ENCODE measurements at places on chromosomes 4 and X.

GRCh38 chr4:137509855-137510282 is 22.4 kb downstream of the PCDH18 start:
- DNase-seq = no peak

GRCh38 chr4:138958519-138958918 is 57.1 kb upstream of the NOCT start:
- DNase-seq = no peak

DNA sequence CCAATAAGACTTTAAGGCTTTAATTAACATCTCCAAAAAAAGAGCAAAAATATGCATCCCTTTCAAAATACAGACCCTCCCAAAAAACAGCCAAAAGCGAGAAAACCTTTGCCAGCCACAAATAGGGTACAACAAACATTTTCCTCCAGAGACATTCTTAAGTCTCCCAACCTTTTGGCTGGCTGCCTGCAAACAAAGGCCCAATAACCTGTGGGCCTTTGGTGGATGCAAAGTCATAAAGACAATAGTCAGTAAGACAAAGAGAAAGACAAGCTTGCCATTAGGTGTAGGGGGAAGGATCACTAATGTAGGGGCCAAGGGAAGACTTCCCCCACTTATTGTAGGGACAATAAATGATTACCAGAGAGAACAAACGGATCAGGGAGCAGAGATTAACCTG is 215.5 kb upstream of the ZFP42 start:
- no peak for DNase-seq

DNA sequence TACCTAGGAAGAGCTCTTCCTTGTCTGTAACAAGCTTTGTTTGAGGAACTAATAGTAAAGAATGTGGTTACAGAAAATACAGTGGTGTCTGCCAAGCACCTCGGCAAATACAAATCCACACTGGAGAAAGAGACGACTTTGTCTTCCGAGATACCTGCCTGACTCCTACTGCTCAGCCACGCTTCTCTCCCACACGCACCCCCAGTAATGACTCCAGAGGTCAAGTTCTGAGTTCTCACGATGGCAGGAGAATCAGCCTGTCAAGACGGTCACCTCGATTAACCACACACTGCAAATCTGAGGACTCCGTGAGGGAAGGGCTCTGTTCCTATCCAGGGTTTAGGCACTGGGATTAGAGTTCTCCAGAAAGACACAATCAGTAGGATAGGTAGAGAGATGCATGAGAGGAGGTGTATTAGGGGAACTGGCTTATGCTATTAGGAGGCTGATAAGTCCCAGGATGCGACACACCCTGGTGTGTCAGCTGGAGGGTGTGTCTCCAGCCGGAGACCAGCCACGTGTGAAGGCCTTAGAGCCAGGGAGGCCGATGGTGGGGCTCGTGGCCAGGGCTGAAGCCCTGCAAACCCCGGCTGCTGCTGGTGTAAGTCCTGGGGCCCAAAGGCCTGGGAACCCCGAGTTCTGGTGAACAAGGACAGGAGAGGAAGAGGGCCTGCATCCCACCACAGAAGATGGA is 8.4 kb upstream of the TRIML2 start:
- no peak for DNase-seq

GRCh38 chr4:26268246-26268645 is 52.6 kb upstream of the RBPJ start:
- no peak for DNase-seq

DNA sequence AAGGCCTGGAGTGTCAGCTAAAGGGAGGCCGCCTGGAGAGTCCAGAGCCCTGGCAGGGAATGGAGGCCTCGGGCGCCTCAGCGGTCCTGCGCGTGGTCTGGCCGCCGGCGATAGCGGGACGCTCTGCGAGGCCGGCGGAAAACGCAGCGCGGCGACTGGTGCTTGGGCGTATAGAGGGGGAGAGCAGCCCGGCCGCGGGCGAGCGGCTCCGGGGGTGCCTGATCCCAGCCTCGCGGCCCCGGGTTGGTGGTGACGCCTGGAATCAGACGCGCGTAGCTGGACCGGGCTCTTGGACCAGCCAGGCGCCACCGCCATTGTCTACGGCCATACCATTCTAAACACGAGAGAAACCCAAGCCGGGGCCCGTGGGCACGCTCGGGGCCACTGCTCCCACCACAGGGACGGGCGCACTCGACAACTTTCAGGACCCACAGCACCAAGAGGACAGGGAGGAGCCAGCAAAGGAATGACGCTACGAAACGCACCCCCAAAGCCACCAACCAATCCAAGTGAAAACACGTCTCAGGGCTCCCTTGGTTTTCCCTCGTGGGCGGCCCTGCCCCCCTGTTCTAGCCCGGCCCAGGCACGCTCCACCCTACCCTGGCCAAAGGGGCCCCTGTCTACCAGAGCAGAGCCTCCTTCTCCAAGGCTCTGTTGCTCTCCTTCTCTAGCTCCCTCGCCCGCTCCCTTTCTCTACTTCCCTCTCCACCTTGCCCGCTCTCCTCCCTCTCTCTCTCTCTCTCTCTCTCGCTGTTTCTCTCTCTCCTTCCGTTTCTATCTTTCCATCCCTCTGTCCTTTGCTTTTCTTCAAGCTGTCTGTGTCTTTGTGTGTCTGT is 7.8 kb downstream of the FRG2 start:
- no peak for DNase-seq

- DNase-seq = no peak
Measured at GRCh38 chrX:470686-471085, 84.0 kb upstream of the PPP2R3B start.

GRCh38 chrX:39756086-39756883 is 341.5 kb downstream of the BCOR start:
- no peak for DNase-seq

DNA sequence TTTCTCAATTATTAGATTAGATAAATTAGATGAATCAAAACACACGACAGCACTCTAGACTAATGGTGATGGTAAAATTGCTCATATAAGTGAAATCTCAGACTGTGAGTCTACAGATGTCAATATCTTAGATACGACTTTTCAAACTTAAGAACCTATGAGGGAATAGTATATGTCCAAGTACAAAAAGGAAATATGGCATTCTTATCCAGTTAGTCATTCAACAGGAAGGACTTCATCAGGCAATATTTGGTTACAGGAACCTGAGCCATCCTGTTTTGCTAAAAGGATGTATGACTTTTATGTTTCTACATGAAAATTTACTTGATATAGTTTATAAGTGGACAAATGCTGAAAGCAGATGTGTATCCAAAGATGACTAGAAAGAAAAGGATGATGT is 107.0 kb downstream of the CT47B1 start:
- no peak for DNase-seq

DNA sequence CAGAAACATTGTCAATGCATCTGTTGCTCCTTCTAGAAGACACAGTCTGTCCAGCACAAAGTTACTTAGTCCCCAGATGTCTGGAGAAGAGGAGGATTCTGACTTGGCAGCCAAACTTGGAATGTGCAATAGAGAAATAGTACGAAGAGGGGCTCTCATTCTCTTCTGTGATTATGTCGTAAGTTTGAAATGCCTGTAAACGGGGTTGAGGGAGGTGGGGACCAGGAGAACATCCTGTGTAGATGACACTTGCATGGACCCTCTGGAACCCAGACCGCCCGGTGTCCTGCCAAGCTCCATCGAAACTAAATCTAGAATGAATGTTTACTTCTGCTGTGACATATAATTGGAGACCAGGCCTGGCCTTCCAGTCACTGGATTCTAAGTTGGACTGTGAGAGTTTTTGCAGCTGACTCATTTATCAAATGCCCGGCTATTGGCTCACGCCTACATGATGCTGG is 45.0 kb upstream of the MSANTD1 start:
- DNase-seq = no peak

- DNase-seq = peak; percentile 63
Measured at GRCh38 chr4:87679449-87680169, 29.5 kb downstream of the DMP1 start.

DNA sequence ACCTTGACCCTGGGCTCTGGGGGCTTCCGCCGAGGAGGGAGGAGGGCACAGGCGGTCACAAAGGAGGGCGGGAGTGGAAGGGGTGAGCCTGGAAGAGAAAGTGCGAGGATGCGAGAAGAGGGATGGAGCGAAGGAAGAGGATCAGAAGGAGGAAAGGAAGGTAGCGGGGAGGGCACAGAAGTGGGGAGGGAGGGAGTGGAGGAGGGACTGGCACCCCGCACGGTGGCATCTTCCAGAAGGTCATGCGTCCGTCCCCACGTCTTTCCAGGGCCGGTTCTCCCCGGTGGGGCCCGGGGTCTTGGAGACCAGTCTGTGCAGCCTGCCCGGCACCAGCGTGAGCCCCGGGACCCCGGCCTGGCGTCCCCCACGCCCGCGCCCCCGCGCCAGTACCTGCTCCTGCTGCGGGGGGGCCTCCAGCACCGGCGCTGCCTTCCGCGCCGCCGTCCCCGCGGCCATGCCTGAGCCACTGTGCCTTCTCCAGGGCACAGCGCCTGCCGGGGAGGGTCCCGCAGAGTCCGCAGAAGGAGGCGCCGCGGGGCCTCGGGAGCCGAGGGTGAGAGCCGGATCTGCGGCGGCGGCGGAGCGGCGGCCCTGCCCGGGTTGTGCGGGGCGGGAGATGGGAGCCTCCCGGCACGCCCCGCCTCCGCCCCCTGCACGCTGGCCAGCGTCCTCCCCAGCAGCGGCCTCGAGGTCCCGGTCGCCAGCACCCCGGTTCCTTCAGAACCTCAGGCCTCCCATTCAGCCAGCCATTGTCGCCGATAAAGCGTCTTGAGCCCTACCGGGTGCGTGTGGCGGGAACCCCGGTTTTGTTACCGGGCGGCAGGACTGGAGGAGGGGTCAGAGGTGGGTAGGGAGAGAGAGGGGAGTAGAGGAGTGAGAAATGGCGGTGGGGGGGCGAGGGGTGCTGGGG is at the start of gene RNF175:
RNF175 (minus strand) TSS at position 618 of the 910 bp plus-strand sequence; CDS start at position 456, 162 bp downstream.
- peak; percentile 34 for DNase-seq

DNA sequence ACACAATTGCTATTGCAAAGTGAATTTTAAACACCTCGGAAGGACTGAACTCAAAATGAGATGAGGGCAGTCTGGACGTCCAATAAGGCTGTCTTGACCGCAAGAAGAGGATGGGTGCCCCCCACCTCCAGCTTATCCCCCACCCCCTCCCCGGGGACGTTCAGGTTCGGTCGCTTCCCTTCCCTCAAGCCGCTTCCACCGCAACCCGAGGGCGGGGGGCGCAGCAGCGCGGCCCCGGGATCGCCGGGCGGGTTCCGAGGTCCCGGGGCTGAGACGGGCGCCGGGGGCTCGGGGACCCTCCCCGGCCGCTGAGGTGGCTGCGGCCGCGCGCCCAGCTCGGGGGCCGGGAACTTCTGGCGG is 480 bp downstream of the USP46 start:
- DNase-seq = no peak

DNA sequence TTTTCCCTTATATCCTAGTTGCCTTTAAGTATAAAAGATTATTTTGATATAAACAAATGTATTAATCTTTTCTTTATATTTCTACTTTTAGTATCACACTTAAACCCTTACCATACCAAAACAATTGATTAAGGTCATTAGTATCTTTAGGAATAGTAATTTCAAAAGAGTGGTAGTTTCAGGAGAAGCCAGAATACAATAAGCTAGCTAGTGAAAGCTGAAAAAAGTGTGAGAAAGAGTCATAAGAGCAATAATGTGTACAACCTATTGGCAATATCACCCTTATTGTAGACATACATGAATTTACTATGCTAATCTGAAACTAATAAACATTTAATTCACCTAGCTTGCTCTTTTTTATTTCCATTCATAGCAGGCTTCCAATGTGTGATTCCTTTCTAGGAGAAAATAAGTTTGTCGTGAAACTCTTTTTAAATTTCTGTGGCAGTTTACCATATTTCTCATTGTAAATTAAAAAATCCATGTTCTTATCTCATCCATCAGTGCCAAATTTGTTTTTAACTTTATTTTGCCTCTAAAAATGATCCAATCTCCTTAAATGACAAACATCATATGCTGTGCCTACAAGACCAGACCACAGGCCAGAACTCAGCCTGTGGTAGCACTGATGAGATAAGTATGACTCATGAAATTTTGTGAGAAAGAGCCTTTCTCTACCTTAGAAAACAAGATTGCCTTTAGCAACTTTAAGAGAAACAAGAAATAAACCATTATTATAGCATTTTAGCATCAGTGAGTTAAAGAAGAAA is 8.1 kb downstream of the NEK1 start:
- no peak for DNase-seq

GRCh38 chr4:2298532-2298991 is 36.7 kb upstream of the MXD4 start:
- DNase-seq = no peak

GRCh38 chr4:82789025-82789776 is 9.4 kb downstream of the SCD5 start:
- no peak for DNase-seq

- no peak for DNase-seq
Measured at GRCh38 chrX:108036298-108036973, 8.4 kb upstream of the VSIG1 start.

- peak; percentile 14 for DNase-seq
Measured at GRCh38 chr4:77095101-77095821, 19.5 kb upstream of the CCNI start.

GRCh38 chr4:67886281-67886680 is 2.5 kb upstream of the TMPRSS11D start:
- no peak for DNase-seq

- DNase-seq = no peak
Measured at GRCh38 chrX:1385253-1386223, 6.4 kb downstream of the SLC25A6 start.

- no peak for DNase-seq
Measured at GRCh38 chrX:138908577-138908976, 197.1 kb upstream of the FGF13 start.

- DNase-seq = no peak
Measured at GRCh38 chr4:75042601-75043208, 109.8 kb downstream of the PARM1 start.

DNA sequence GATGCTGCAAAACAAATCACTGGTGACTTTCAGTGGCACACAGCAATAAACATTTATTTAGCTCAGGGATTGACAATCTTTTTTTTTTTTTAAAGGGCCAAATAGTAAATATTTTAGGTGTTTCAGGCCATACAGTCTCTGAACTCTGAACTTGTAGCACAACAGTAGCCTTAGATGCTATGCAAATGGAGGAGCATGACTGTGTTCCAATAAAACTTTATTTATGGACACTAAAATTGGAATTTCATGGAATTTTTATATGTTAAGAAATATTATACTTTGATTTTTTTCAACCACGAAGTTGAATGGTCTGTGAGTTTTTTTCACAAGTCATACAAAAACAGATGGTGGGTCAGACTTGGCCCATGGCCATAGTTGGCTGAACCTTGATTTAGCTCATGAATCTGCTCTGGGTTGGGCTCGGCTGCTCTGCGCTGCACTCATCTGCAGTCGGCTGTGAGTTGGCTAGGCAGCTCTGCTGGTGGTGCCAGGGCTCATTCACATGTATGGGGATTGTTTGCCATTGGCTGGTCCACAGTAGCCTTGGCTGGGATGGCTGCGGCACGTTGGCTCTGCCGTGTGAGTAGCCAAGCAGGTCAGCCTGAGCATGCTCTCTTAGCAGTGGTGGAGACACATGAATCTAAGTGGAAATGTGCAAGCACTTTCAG is 231.7 kb upstream of the PGRMC2 start:
- DNase-seq = no peak

DNA sequence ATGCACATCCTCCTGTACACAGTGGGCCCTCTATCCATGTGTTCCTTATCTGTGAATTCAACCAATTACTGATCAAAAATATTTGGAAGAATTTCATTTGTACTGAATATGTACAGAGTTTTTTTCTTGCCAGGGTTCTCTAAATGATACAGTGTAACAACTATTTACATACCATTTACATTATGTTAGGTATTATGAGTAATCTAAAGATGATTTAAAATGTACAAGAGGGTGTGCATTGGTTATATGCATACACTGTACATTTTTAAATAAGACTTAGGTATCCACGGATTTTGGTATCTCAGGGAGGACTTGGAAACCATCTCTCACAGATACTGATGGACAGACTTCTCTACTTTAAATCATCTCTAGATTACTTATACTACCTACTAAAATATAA is 1333.9 kb downstream of the PCDH18 start:
- no peak for DNase-seq

Measured in anterior cingulate cortex (tissue), 58 donors.